DMS 273 treated with DMSO at 0.1 percent for 48 hours (cell line): ENCODE measurements at places on chromosomes 1 and 21.

DNA sequence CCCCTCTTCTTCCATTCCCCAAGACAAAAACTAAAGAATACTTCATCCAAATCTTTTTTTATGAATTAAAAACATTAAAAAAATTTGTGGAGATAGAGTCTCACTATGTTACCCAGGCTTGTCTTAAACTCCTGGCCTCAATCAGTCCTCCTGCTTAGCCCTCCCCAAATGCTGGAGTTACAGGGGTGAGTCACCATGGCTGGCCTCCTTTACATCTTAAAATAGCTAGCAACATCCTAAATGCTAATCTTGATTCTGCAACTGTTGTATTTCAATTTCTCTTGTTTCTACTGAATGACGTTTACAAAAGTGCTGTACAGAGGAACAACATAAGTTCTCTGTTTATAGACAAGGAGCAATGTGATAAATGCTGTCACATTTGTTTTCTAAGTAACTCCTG is 483.5 kb downstream of the ADGRL2 start:
- no peak for DNase-seq

- DNase-seq = no peak
Observed at GRCh38 chr1:37945743-37946702, 830 bp downstream of the INPP5B start.

DNA sequence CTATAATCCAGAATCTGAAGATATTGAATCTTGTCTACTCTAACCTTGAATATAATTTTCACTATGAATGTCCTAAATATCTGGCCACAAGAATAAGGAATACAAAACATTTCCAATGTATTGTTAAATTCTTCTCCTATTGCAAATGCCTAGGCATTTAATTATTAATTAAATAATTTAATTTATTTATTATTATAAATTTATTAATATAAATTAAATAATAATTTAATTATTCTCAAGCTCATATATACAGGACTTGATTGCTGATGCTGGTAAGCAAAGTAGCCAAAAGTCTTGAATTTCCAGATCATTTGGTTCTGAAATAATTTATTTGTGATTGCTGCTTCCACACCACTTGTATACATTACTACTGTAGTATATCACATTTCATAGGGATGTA is 71.1 kb downstream of the SAMSN1 start:
- no peak for DNase-seq

DNA sequence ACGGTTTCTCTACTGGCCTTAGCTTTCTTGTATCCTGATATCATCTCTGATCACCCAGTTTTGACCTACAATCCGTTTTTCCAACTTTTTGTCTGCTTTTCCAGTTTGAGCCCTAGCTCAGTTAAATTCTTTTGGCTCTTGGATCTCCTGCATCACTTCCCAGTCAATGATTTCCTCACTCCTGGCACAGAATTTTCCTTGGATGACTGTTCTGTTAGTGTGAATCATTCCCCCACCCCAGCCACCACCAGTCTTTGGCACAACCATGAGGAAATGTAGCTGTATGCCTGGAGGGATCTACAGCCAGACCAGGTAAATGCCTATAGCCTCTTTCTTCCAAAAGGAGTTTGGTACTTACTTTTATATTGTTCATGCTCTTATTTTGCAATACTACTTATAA is 187.2 kb upstream of the PTGFR start:
- DNase-seq = no peak

DNA sequence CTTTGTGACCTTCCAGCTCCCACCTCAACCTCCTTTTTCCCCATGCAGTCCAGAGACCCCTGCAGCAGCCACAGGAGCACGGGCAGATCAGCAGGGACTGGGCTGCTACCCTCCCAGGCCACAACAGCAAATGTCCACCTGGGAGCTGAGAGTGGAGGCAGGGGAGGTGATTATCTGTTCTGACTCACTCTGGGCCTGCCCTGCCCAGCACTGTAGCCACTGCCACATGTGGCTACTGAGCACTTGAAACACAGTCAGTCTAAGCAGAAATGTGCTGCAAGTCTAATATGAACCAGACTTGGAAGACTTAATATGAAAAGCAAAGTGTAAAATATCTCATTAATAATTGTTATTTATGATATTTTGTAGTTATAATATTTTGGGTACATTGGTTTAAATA is 148.9 kb upstream of the VANGL1 start:
- no peak for DNase-seq

GRCh38 chr1:168419736-168420135 is 124.1 kb downstream of the XCL2 start:
- no peak for DNase-seq

- DNase-seq = no peak
Observed at GRCh38 chr1:61213245-61214011, 131.1 kb downstream of the NFIA start.

- DNase-seq = no peak
Observed at GRCh38 chr1:39671433-39671792, 494 bp downstream of the NT5C1A start.

- DNase-seq = no peak
Observed at GRCh38 chr1:6104631-6105030, 58.9 kb downstream of the KCNAB2 start.
